ENCODE measurements at places on chromosomes 7 and 10. TPM values are rescaled to one million over a fixed set of nuclear protein-coding genes. Genes with fewer than 3 reads are reported as not detected.

The CLDN4 gene
- total RNA-seq = 6.8 TPM

The STRIP2 gene
- total RNA-seq = 7.6 TPM

The SPDYE1 gene
- total RNA-seq = not detected

The NUP42 gene
- total RNA-seq = 46.1 TPM

The IFIT2 gene
- 1.9 TPM for total RNA-seq

The ANKRD2 gene
- total RNA-seq = 0.37 TPM
